Tibial artery (tissue), 4 donors: ENCODE measurements at places on chromosomes 3 and 15.

GRCh38 chr3:69868841-69869420, 129.7 kb downstream of the MITF start:
- DNase-seq: no peak

- DNase-seq: no peak
These were observed 122.0 kb upstream of the SLC7A14 start for GRCh38 chr3:170707899-170708298.

DNA sequence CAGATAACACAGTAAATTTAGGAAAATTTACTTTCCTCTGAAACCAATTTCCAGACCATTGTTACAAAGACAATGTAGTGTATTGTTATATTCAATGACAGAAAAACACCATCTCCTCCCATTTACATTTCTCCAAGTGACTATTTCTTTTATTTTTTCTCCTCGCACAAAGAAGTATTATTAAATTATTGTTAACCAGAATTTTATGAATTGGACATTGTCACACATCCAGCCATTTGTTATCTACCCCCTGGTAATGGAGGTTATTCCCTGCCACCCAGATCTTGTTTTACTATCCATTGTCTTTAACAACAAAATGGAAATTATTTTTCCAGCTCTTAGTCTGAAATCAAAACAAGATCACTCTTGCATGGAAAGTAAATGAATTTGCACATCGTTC, 511.3 kb downstream of the FGF12 start:
- no peak for DNase-seq

DNA sequence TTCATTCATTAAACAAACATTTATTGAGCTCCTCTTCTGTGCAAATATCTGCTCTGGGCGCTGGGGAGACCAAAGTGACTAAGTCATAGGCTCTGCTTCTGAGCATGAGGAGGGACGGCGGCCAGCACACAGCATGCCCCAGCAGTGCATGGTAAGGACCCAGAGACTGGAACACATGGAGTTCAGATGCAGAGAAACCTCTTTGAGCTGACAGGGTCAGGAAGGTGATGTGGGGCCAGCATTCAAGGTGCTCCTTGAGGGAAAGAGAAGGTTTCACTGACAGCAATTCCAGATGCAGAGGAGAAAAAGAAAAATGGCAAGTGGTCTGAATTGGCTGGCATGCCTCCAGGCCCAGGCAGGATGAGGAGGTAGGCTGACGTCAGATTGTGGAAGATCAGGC, 234.5 kb downstream of the UACA start:
- no peak for DNase-seq

DNA sequence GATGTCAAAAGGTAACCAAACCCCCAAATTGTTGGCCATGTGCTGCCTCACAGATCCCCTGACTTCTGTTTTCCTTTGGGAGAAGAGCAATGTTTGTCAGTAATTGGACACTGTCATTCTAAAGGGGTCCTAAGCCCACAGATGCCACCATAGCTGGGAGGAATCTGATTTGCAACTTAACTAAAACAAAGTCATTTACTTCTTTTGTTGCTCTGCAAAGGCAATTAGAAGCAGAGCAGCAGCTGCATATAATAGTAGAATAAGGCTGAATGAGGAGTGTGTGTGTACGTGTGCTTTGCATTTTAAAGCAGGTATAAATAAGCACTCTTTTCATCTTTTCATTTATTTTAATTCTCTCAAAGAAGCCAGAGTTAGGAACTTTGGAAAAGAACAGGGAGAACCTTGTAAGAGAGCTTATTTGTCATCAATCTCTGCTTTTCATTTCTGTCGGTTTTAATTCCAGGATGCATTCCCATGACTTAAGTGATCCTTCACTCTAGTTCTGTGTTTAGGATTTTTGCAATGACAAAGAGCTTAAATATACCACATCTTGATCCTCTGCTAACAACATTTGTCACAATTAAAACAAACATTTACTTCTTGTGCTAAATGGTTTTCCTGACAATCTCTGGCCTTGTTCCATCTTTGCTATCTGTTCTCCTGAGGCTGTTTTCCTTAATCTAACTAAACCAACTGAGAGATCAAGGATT, 530.2 kb upstream of the CBLB start:
- no peak for DNase-seq

DNA sequence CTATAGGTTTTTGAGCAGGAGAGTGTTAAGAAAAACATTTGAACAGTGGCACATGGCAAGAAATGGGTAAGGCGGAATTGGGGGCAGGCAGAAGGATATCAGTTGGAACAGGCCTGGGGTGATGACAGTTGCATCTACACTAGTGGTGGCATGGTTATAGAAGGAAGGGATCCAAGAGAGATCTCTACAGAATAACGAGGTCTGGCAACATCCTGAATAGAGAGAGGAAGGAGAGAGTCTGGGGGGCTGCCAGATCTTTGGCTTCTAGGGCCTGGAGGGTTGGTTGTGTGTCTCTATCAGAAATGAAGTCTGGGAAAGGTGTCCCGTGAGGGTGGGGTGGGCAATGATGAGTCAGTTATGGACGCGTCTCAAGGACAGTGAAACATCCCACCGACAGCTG, 26.3 kb downstream of the FSTL1 start:
- DNase-seq: no peak

DNA sequence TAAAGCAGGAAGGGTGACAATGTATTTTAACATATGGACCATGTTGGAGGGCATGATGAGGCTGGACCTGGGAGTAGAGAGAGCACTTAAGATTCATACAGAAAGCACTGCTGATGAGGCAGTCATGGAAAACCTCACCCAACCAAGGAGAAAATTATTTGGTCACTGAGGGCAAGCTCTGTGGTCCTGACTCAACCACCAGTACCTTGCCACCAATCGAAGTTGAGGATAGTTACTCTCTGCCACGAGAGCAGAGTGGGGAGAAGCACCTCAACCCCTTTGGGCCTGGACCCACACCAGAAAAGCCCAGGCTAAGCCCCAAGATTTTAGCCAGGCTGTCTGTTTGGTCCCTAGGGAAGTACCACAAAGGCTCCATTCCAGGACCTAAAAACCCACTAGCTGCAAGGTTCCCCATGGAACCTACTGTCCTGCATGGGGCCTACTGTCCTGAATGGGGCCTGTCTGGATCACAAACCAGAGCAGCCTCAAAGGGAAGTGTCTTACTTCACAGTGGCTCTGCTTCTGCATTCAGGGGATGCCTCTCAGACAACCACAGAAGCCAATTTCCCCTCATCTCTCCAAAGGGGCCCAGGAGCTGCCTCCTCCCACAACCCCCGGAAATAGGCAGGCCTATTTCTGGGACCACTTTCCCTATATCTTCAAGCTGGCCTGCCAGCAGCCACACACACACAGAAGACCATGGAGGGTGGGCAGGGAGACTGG, 4.2 kb downstream of the CCDC71 start:
- DNase-seq: no peak

DNA sequence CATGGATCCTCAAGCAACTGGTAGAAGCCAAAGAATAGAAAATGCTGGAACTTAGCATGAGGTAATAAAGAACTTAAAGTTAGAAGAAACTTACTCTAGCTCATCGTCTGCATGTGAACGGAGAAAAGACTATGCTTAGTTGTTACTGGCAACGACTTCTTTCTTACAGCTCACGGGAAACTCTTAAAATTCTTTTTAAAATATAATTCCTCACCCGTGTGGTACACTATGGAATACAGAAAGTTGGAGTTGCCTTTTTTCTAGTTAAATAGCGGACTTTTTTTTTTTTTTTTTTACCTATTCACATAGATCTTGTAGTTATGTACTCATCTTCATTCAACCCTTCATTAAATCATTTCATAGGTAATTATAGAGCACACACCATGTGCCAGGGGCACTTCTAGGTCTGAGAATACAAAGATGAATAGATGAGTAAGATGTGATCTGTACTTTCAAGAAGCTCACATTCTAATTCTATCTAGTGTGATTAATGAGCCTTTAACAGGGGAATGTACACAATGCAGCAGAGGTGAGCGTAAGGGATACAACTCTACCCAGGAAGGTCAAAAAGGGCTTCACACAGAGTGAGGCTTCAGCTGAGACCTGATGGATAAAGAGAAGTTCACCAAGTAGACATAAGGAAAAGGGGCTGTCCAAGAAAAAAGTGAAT, 18.4 kb upstream of the KCNMB2 start:
- DNase-seq: no peak

DNA sequence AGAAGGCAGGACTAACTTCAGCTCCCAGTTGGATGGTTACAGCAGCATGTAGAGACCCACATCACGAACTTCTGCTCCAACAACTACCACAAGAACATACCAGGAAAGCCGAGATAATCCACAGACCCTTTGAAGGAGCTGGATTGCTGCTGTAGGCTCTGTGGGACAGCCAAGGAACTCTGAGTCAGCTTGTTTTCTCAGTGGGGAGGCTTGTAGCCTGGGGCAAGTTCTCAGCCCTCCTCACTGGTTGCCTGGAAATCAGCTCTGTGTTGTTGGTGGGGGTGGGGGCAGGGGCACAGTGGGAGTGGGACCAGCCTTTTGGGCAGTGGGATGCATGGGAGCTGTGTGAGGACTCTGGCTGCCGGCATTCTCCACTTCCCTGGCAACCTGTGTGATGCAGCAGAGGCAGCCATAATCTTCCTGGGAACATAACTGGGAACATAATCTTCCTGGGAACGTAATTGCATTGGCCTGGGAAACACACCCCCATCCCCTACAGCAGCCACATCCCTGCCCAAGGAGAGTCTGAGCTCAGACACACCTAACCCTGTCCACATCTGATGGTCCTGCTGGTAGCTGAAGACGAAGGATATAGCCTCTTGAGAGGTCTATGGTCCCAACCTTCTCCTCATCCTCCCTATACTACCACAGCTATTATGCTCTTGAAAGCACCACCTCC, 153.1 kb downstream of the PEAK1 start:
- no peak for DNase-seq
